Astrocyte of the spinal cord (primary cell): ENCODE measurements at places on chromosomes 3 and 15.

- DNase-seq = no peak
These were observed 269.8 kb upstream of the TMC3 start for GRCh38 chr15:81643771-81644170.

DNA sequence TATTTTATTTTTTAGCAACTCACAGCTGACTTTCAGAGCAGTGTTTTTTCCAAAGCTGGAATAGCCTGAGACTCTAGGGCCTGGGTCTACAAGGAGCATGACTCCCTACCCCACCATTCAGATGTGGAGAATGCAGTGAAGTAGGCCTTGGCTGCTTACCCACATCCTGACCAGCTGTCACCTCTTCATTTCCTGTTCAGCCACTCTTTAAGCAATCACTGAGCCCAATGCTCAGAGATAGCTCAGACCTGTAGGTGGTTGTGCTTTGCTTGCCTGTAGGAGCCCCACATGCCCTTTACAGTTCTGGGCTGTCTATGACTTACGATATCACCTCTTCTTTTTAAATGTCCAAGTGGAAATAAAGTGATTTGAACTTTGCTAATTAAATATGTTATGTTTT is 148.1 kb downstream of the NEK11 start:
- peak; percentile 24 for DNase-seq

- DNase-seq = no peak
These were observed 16.5 kb downstream of the LRIG1 start for GRCh38 chr3:66484106-66484844.

DNA sequence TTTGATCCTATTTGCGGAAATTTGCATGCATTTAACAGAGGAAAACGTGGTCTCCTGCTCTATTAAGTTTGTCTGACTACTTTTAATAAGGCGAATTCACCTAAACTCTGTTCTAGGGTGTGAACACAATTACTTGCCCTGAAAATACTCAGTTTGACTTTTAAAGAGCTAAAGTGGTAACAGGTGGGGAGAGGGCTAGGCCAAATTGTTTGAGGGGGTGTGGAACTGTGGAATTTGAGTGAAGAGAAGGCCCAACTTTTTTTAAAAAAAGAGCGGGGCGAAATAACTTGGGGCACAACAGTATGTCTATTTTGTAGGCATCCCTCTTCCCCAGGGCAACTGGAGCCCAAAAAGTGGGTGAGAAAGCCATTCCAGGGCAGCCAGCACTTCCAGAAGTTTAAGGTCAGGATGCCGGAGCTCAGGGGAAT is 580 bp upstream of the FXR1 start:
- DNase-seq = no peak

DNA sequence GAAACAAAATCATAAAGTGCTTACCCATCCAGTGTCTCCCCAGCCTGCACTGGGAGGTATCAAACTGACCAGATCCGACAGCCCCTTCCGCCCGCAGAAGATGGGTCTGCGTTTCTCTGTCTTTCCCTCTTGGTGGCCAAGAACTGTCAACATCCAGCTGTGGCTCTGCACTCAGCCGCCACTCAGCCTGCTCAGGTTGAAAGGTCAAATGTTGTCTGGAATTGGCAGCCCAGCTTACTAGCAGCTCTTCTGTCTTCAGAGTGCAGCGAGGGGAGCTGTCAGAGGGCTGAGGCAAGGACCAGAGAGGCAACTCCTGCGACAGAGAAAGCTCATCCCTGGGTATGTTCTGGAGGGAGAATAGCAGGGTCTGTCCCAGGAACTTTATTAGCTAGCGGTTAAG is 45.4 kb downstream of the GOLGA6L2 start:
- no peak for DNase-seq

DNA sequence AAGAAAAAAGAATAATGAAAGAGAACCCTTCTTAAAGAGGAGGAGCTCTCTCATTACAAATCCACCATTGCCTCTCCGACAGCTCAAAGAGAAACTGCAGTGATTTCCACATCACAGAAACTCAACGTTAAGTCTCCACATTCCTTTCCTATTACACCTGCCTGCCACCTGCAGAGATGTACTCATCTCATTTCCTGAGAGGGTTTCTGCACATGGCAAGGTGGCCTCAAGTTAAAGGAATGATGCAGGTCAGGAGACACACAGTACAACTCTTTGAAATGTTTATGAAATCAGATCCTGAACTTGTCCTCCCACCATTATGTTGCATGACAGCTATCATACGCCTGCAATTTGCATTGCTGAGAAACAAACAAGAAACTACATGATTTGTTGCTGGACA is 458.4 kb upstream of the ADAMTS9 start:
- peak; percentile 73 for DNase-seq

DNA sequence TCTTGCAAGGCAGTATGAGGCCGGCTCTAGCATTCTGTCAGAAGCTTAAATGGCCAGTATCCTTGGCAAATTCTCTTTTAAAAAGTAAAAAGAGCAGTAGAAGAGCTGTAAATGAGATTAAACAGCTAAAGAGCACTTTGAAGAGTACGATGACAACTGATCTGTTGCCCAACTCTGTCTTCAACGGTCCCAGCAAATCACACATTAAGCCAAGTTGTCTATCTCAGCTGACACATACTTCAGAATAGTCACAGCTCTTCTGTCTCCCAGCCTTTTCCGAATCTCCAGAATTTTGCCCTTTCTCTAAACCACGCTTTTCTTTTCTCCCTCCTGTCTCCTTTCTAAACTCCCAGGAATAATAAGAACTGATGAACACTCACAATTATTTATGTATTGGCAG is 51.7 kb downstream of the PRICKLE2 start:
- no peak for DNase-seq

DNA sequence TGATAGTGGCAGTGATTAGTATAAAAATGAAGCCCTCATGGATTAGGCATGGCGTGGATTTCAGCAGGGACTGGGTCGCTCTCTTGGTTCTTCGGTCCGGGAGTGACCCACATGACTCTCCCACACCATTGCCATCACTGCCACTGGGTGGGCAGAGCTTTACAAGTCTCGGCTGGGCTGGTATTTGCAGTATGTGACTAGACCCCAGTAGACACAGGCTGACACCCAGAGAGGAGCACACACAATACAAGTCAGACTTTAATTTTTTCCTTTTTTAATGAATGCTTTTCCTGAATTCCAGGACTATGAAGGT is 1.5 kb downstream of the SV2B start:
- no peak for DNase-seq

DNA sequence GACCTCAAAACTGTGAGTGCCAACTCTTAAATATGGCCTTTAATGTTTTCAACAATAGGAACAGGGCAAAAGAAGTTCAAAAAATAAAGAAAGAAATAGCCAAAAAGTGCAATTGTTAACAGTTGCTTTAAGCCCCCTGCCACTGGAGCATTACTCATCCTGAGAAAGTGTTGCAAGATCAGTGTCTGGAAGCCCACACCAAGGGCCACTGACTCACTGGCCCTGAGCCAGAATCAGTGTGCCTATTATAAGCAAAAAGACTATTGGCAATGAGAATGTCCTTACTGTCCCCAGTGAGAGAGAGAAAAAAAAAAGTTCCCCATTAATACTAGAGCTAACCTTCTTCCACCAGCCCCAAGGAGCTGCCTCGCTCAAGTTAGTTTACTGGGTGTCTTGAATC is 480.1 kb upstream of the ZNF385D start:
- peak; percentile 49 for DNase-seq

- DNase-seq = peak; percentile 32
These were observed 783.3 kb downstream of the ZPLD1 start for GRCh38 chr3:103218146-103218545.

- peak; percentile 64 for DNase-seq
These were observed 239.3 kb downstream of the ALCAM start for GRCh38 chr3:105606016-105606415.

DNA sequence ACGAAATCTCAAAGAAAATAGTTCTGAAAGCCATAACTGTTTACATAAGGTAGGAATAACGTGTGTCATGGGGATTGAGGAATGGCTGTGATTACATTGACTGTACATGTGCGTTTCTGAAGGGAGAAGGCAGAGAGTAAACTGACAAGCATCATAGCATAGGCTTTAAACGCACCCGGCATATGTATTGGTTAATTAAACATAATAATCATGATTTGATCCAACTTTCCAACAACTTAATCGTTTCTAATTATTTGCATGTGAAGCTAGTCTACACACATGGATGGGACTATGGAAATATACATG is 3.3 kb downstream of the TMEM108 start:
- DNase-seq = no peak

GRCh38 chr3:43581343-43581742 is 40.5 kb downstream of the ANO10 start:
- no peak for DNase-seq

DNA sequence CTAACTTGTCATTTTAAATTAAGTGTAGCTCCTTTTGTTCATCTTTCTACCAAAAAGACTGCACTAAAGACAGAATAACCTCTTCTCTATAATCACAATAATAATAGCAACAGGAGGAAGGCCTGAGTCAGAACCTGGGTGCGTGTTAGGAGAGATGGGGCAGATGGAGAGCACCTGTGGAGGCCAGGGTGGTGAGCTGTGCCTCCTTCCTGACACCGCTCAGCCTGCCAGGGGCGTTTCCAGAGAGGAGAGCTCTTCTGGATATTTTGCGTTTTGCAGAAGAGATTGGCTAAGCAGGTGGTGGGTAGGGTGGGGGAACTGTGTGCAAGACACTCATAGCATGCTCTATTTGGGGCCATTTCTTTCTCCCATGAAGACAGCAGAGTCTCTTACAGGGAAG is 83.5 kb downstream of the MEGF11 start:
- DNase-seq = no peak

GRCh38 chr3:58093574-58094195 is 85.5 kb downstream of the FLNB start:
- DNase-seq = peak; percentile 82

GRCh38 chr3:148758303-148758884 is 60.7 kb downstream of the AGTR1 start:
- DNase-seq = no peak

GRCh38 chr3:46397111-46397510 is 9.8 kb downstream of the CCR5AS start:
- no peak for DNase-seq

DNA sequence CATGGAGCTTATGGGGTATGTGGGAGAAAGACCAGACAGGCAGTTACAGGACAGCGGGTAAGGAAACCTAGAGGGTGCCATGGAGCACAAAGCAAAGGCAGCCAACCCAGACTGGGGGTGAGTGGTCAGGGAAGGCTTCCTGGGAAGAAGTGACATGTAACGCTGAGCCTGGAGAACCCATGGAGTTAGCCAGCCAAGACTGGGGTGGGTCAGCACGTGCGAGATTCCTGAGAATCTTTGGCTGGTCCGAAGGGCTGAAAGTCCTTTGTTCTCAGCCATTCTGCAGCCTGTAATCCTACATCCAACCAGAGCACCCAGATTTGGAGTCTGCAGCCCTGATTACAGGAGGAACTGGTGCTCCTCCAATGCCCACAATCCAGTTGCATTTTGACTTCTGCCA is 120.1 kb upstream of the WNT5A start:
- no peak for DNase-seq

- DNase-seq = peak; percentile 80
These were observed 621.8 kb downstream of the MECOM start for GRCh38 chr3:169041677-169042171.

DNA sequence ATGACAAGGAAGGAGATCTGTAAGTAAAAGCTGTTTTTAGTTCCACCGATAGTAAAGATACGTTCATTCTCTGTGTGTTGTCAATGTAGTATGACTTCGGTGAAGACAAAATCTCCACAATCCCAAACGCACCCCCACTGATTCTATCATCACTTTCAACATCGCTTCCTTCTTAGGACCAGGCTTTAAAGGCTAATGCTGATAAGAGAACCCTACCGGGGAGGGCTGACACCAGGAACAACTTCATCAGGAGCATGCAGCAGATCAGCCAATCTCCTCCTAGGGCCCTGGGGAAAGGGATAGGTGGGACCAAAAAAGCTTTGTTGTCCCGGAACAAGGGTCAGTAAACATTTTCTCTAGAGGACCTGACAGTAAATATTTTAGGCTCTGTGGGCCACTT is 334.1 kb downstream of the VPS13C start:
- no peak for DNase-seq

DNA sequence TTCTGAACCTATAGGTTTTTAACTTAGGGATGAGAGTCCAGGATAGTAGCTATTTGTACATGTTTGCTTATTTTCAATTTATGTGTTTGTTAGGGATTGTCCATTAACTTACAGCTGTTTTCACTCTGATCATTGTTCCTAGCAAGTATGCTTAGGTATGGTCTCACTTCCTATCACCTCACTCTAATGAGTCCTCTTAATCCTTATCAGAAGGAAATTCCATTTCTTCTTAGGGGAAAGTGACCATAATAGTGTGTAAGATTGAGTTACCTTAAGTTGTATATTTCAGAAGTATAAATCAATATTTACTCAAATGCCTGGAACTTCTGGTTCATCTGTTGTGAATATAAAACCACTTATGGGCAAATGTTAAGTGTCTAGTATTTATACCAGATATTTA is 53.0 kb downstream of the PIAS1 start:
- DNase-seq = no peak

DNA sequence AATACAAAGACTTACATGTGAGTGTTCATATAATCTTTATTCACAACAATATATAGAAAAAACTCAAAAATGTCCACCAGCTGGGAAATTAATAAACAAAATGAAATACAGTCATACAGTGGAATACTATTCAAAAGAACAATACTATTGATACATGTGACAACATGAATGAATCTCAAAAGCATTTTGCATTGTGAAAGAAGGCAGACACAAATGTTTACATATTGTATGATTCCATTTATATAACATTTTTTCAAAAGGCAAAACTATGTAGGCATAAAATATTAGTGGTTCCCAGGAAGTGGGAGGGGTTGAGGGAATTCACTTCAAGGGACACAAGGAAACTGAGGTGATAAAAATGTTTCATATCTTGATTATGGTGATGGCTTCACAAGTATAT is 303.2 kb downstream of the CTNNB1 start:
- DNase-seq = no peak

GRCh38 chr15:70569714-70570231 is 193.6 kb downstream of the UACA start:
- DNase-seq = peak; percentile 38

DNA sequence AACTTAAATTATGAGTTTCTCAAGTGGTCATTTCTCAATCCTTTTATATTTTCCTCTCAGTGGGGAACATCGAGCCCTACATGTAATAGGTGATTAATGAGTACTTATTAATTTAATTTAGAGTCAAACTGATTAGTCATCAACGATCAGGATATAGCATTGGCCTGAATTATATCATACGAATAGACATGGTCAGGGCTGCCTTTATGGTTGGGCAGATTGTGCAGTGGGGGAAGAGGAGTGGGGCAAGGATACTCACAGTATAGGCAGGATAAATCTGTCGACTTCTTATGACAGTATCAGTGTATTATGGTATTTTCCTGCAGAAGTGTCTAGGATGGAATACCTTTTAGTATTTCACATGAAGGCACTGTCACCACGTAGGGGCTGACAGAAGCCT is 27.0 kb downstream of the C2CD4A start:
- no peak for DNase-seq

- no peak for DNase-seq
These were observed 27.6 kb upstream of the NUDT16 start for GRCh38 chr3:131353986-131354385.
